Pulmonary artery endothelial cell (primary cell): ENCODE measurements at places on chromosomes 7 and 10.

DNA sequence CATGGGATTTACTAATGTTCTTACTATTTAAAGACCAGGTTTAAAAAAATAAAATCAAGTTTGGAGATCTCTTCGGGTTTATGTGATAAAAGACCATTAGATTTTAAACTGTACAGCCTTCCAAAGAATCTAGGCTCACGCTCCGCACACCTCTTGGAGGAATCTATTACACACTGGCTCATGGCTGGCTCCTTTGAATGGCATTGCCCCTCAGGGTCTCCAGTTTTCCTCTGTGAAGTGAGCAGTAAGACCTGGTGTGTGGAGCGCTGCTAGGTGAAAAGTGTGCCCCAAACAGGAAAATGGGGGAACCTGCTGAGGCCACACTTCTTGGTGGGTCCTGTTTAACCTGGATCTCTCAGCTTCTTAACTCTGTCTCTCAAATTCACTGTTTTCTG is 142.3 kb downstream of the KAT6B start:
- no peak for DNase-seq

- no peak for DNase-seq
Observed at GRCh38 chr10:34885898-34886297, 70.8 kb upstream of the PARD3 start.

DNA sequence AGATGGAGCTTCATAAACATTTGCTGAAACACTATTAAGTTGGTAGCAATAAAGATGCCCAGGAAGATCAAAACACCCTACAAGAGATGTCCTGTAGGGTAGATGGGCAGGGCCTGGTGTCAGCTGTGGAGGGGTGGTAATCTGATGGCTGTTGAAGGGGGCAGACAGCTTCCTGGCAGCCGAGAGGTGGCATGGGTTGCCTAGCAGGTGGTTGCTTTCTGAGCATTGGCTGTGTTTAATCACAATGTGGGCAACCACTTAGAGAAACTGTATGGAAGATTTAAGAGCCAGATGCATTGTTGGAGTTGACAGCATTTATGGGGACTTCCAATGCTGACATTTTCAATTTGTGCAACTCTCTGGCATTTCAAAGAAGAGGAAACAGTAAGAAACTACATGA is 79.9 kb upstream of the SLC26A5 start:
- no peak for DNase-seq

DNA sequence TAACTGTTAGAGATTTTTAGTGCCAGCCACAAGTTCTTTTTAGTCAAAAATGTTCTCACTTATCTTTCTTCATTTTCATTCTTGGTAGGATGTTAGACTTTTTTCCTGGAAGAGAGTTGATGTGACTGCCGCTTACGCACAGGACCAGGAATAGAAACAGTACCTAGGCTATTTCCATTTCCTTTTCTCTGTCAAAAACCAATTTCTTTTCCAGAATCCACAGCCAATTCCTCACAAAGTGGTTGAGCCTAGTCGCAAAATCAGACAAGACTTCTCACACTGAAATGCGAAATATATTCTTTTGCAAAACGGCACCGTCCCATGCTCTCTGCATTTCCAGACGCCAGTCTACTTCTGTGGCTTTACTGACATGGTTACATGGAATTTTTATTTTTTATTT is 394.2 kb downstream of the GALNT17 start:
- no peak for DNase-seq

DNA sequence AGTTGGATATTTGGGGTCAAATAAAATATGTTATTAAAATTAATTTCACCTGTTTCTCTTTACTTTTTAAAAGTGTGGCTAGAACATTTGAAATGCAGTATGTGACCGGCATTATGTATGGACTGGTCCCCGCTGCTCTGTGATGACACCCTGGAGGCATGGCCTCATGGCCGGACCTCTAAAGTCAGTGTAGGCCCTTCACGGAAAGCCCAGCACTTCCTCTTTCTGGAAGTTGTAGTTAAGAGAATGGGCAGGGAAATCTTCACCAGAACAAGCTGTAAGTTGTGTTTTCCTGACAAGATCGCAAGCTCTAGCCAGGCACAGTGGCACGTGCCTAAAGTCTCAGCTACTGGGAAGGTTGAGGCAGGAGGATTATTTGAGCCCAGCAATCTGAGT is 38.3 kb upstream of the SRGN start:
- no peak for DNase-seq

- DNase-seq = no peak
Observed at GRCh38 chr7:130971297-130971696, 237.3 kb upstream of the KLF14 start.

- no peak for DNase-seq
Observed at GRCh38 chr7:36630112-36630650, 94.1 kb downstream of the AOAH start.

DNA sequence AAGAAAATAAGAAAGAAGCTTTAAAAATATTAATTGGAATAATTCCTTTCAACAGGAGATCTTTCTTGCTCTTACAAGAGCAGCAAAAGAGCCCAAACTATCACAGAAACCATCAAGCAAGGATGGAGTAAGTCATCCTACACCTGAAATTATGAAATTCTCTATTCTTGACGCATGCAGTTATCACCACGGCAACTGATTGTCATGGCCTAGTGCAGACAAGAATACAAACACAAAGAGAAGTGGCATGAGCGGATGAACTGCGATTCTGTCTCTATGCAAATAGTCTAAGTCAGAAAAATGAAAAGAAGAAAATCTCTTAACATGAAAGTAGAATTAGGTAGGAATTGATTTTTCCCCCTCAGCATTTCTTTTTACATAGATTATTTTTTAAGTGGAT is 54.8 kb upstream of the SLC35B4 start:
- no peak for DNase-seq

GRCh38 chr7:28173531-28173930 is 7.1 kb downstream of the JAZF1 start:
- no peak for DNase-seq

DNA sequence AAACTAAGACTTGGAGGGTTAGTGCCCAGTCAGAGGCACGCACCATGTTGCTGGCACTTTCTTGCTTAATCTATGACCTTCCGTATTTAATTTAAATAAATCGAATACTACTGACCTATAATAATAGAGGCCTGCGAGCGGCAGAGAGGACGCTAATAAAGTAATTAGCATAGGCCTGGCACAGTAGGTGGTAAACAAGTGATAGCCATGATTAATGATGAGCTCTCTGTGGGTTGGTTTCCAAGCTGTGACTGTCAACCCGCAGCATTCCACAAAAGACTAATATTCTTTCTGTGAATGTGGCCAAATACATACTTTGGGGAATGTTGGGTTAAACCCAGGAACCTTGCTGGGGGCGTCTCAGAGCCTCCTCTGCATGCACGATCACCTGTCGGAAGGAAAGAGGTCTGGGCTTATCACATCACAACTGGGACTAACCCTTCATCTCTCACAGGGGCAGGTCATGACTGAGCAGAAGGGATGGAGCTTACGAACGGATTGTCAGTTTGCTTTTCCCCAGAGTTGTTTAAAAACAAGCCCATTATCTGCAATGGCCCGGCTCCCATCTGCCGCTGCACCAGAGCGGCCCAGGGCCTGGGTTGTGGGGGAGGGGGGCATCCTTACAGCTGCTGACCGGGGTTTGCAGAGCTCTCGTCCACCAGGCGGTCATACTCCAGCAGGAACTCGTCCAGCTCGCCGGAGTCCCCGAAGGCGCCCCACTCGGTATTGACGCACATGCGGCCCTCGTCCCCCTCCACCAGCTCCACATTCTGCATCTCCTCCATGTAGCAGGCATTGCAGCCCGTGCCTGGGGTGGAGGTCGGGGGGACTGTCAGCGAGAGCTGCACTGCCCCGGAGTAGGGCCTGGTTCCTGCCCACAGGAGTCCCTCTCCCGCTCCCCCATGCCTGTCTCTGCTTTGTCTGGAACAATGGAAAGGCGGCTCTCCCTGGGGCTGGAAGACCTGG is 6.2 kb upstream of the MYL7 start:
- no peak for DNase-seq

DNA sequence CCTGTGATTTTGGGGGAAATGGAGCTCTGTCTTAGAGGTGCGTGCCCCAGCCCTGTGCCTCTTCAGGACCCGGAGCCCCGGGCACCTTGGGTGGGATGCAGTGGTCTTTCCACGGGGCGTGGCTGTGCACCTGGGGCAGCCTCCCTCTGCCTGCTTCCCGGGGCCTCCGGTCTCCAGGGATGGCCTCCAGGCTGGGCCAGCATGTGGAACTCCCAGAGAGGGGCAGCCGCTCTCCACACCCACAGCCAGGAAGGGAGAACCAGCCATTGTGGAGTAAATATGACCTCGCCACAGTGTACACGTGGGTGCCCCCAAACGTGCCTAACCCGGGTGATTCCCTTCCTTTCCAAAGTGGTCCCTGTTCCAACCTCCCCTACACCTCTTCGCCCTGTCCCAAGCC is 52.6 kb downstream of the JAKMIP3 start:
- no peak for DNase-seq

DNA sequence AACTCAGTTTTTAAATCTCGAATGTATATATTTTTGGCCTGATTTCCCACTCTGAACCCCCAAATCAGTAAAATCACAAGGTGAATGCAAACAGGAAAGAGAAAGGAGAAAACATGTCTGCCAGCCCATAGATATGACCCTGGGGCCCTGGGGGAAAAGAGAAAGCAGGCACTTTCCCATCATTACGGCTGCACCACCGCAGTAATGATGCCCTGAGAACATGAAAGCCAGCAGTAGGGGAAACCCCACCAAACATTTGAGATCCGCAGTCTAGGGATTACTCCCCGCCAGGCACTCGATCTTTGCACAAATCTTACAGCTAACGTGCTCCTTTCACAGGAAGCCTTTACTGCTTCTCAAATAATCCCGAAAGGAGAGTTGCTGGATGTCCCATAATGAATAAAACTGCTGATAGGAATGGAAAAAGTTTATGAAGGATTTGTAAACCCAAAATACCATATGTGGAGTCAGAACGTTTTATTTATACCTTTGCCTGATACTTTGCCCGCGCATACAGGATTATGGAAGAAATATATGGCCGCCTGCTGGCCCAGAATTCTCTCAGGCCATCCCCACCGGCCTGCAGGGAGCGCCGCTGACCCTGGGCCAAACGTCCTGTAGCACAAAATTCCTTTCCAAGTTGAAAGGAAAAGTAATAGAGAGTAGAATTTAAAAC is 180.0 kb upstream of the INHBA start:
- DNase-seq = no peak

DNA sequence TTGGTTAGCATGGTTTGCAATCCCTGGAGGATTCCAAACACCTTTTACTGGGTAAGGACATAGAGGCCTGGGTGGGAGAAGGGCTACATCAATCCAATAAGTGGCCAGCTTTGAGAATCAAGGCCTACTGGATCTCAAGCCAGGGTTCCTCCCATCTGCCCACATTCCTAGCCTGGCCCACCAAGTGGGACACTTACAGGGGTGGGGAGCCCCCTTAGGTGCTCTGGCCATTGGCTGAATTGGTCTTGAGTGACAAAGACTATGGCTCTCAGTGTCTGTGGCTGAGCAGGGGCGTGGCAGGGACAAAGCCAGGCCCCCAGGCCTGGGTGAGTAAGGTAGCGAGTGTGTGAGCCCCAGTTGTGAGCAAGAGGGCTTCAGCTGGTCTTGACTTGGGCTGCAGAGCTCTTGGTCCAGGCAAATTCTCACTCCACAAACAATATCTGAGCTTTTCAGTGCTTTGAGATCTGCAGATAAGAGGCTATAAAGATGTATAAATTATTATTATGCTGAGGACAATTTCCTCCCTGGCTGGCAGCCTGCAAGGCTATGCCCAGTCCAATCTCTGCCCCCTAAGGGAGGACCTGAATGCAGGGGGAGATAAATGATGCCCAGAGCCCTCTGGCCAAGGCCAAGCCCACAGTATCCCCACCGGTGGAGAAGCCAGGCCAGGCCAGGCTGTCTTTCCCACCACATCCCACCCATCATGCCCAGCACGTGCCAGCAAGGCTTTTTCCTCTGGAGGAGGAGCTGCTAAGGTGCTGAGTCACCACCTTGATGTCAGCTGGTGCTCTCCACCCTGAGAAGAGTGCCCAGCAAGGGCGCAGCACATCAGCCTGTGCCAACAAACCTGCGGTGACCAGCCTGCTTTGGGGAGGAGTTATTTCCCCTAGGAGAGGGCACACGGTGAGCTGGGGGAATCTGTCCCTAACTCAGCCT is 80.7 kb upstream of the DUSP5 start:
- no peak for DNase-seq

DNA sequence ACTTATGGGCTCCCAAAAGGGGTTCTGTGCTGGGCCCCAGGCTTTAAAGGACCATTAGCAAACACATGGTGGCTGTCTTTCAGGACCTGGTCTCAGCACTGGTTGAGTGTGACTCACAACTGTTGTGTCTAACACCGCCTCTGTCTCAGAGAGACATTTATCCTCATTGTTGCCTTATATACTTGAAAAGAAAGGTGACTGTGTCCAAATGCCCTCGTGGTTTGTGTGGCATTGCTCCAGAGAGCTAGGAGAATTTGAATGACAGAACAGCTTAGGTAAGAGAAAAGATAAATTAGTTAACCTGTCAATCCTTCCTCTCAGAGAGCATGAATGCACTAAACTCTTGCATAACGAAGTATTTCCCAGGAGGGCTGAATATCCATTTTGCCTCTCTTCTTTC is 14.5 kb upstream of the FAM13C start:
- DNase-seq = no peak

GRCh38 chr7:19110776-19111175 is 6.7 kb downstream of the TWIST1 start:
- no peak for DNase-seq

DNA sequence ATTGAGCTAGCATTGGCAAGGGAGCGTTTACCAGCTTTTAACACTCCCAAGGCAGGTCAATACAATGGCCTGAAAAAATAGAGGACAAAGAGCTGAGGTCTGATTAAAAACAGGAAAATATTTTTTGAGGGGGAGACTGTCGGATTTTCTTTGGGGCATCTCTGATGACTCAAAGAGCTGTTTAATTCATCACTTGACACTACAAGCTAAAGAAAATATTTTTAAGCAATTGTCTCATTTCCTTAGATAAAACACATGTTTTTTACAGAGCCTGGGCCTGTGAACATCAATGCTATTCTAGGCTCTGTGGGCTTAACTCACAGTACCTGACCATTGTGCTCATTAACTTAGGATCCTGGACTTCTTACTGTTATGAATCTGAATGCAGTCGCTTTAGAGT is 100.8 kb downstream of the NRP1 start:
- peak; percentile 75 for DNase-seq

DNA sequence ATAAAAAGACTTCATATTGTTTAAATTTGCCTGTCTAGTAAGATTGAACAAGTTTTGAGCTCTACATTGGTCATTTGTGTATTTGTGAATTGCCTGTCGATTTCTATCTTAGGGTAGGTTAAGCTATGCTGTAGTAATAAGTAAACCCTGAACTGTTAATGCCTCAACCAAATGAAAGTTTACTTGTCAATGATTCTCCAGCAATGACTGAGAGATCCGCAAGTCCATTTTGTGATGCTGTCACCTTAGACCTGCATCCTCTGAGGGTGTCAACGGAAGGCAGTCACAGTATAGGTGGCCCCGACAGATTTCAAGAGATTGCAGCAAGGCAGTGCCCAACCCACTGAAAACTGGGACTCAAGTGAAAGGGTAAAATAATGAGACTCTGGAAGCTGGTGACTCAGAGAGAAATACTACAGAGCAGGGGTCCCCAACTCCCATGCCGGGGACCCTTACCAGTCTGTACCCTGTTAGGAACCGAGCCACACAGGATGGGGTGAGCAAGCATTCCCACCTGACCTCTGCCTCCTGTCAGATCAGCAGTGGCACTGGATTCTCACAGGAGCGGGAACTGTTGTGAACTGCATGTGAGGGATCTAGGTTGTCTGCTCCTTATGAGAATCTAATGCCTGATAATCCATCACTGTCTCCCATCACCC is 10.8 kb upstream of the PHYH start:
- DNase-seq = no peak
